ENCODE measurements at places on chromosomes 6 and 20.
A peak's percentile ranks its signal among the peaks of the same experiment; 100 is the strongest.

GRCh38 chr6:115947966-115948541, 112.6 kb downstream of the FRK start:
- DNase-seq = no peak

- DNase-seq = no peak
Measured at GRCh38 chr6:155122199-155122950, 127.3 kb downstream of the TIAM2 start.

- no peak for DNase-seq
Measured at GRCh38 chr6:19934996-19935591, 97.9 kb downstream of the ID4 start.

DNA sequence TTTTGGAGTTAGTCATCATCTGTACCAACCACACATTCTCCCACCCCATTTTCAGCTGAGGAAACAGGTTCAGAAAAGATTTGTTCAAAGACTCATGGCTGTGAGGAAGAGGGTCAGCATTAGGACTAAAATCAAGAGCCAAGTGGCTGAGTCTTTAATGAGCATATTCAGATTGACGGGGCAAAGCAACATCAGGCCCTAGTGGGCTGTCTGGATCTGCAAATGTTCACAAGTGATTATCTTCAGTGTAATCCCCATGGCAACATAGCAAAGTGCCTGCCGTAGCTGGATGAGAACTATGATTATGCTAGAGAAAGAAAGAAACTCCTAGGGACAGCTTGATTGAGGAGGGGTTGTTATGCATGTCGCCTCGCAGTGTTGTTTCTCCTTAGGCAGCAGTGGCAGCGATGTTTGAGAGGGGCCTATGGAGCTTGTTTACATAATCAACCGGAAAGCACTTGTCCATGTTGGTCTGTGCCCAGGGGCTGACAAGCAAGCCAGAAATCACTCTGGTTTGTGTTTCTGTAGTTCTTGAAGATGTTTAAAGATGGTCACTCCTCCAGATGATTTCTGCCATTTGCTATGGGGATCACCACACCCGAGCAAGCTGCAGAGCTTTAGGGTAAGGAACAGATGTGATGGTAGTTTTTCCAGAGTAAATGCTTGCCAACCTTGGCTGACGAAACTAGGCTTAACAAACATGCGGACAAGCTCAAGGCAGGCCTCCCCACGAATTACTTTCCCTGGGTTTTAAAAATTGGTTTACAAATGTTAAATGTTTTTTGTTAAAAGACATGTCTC, 124.3 kb upstream of the MLIP start:
- DNase-seq = no peak

GRCh38 chr20:20463933-20464374, 96.0 kb downstream of the INSM1 start:
- no peak for DNase-seq

- no peak for DNase-seq
Measured at GRCh38 chr20:1761116-1761515, 103.5 kb upstream of the SIRPG start.

GRCh38 chr20:46631874-46632446, 19.3 kb downstream of the SLC13A3 start:
- DNase-seq = no peak

DNA sequence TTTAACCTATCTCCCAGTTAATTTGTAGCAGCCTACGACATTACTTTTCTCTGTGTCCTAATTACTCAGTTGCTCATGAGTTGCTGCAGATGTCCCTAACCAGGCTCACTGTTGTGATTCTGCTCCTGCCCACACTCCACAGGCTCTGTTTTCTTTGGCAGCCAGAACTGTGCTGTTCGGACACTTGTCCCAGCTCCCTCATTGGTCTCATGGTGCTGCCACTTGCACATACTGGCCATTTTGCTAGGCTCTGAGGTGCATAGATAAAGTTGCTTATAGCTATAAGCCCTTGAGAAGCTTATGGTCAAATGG, 55.0 kb downstream of the NOX3 start:
- DNase-seq = no peak

- no peak for DNase-seq
Measured at GRCh38 chr6:163730246-163731210, 316.0 kb downstream of the QKI start.

- DNase-seq = no peak
Measured at GRCh38 chr20:63361519-63362435, 628 bp upstream of the CHRNA4 start.

- DNase-seq = no peak
Measured at GRCh38 chr20:19761841-19762240, 3.8 kb downstream of the RIN2 start.

- no peak for DNase-seq
Measured at GRCh38 chr6:119138906-119139541, 60.6 kb upstream of the FAM184A start.

GRCh38 chr20:7627734-7628663, 312.3 kb downstream of the HAO1 start:
- DNase-seq = no peak

- no peak for DNase-seq
Measured at GRCh38 chr20:36210436-36211021, 25.7 kb upstream of the AAR2 start.

DNA sequence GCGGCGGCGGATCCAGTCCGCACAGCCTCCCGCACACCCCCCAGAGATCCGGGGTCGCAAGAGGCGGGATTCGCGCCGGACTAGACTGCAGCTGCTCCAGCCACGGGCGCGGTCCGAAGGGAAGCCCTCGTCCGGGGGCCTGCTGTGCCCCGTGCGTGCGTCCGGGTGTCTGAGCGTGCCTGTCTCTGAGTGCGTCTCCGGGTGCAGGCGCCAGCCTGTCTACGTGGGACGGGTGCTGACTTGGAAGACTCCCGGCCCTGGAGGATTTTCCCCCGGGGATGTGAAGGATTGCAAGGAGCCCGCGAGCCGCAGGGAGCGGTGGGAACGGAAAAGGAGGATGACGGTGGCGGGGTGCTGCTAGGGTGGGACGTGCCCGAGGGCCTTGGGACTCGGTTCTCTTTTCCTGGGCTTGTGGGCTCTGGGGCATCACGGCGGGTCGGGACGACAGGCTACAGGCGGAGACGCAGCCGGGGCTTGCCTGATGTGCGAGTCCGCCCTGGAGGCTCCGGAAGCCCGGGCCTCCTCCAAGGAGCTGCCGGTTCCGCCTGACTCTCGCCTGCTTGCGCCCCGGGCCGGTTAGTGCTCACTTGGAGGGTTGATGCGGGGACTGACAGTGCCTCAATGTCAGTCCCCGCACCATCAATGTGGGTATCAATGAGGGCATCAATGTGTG, 5.7 kb downstream of the MAFB start:
- DNase-seq = peak; percentile 33

- DNase-seq = no peak
Measured at GRCh38 chr6:31908791-31909190, 6.9 kb upstream of the ZBTB12 start.

DNA sequence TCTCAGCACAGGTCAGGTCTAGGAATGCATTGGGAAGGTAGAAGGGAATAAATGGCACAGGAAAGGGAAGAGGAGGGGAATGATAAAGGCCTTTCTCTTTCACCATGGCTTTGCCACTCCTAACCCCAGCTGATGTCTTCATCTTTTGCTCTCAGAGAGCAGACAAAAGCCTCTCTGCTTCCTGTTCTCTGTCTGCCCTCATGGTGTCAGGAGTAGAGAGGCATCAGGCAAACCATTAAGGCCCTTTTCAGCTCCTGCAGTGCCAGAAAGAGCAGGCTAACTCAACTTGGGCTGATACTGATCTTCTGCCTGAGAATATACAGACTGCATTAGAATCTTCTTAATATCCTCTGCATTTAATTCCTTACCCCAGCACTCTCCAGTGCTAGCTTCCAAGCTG, 48.0 kb upstream of the STXBP5 start:
- DNase-seq = no peak

- no peak for DNase-seq
Measured at GRCh38 chr6:90811596-90812226, 224.8 kb upstream of the MAP3K7 start.

- DNase-seq = no peak
Measured at GRCh38 chr6:144066741-144067484, 28.5 kb downstream of the SF3B5 start.

- no peak for DNase-seq
Measured at GRCh38 chr6:138206862-138207261, 11.4 kb downstream of the PBOV1 start.

- DNase-seq = no peak
Measured at GRCh38 chr20:50356525-50356885, 153.7 kb upstream of the PTPN1 start.

GRCh38 chr6:152151920-152152319, 344.4 kb downstream of the ESR1 start:
- no peak for DNase-seq

GRCh38 chr20:59181936-59182335, 18.3 kb downstream of the ZNF831 start:
- DNase-seq = no peak

- DNase-seq = no peak
Measured at GRCh38 chr6:77136086-77136485, 327.2 kb downstream of the HTR1B start.

- DNase-seq = no peak
Measured at GRCh38 chr20:41608606-41609005, 9.6 kb downstream of the CHD6 start.

GRCh38 chr20:10618611-10619245, 55.1 kb downstream of the JAG1 start:
- no peak for DNase-seq

DNA sequence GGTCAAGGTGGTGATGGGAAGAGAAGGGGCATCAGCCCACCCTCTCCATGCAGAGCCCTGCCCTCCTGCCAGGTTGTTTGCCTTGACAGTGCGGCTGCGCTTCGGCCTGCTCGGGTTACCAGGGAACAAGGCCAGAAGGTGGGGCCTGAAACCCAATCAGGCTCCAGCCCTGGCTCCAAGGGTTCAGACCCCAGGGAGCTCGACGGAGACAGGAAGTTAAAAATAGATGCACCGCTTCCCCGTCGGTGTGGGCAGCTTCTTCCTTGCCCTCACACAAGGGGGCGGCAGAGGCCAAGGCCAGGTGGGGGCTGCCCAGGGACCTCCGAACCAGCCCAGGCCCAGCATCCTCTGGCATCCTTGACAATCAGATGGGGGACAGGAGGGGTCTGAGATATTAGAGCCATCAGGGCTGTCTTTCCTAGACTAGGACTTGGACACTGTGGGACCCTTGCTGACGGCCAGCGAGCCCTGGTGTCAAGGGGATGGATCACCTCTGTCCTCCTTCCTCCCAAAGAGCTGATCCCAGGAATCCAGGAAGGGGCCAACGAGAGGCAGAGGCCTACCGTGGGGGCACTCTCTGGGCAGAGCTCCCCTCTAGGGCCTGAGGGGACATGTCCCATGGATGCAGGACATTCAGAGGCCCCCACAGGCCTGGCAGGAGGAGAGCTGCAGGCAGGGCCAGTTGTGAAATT, 65.2 kb downstream of the RIPOR3 start:
- no peak for DNase-seq

DNA sequence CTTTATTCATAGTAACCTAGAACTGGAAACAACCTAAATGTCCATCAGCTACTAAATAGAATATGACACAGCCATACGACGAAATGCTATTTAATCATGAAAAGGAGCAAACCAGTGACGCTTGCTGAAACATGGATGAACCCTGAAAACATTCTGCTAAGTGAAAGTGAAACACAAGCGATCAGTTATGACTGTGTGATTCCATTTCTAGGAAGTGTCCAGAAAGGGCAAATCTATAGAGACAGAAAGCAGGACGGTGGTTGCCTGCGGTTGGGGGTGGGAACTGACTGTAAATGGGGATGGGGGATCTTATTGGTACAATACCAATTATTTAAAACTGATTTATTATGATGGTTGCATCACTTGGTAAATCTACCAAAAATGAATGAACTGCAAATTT, 126.8 kb downstream of the IPCEF1 start:
- DNase-seq = no peak

DNA sequence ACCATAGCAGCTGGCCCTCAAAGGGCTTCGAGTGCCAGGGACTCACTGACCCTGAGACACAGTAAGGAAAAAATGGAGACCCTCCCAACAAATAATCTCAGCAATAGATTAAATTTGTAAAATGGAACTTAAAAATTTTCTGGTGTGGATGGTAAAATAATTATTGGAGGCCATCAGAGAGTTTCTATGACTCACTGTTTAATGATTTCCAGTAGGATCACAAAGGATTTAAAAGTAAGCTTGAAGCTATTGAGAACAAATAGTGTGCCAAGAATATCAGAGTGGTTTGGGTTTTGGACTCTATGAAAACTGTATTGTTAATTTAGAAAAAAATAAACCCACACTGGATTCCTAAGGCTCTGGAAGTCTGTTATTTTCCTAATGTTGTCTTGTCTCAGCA, 115.2 kb upstream of the AKIRIN2 start:
- DNase-seq = no peak

- DNase-seq = no peak
Measured at GRCh38 chr6:28789553-28790083, 134.2 kb downstream of the TRIM27 start.

DNA sequence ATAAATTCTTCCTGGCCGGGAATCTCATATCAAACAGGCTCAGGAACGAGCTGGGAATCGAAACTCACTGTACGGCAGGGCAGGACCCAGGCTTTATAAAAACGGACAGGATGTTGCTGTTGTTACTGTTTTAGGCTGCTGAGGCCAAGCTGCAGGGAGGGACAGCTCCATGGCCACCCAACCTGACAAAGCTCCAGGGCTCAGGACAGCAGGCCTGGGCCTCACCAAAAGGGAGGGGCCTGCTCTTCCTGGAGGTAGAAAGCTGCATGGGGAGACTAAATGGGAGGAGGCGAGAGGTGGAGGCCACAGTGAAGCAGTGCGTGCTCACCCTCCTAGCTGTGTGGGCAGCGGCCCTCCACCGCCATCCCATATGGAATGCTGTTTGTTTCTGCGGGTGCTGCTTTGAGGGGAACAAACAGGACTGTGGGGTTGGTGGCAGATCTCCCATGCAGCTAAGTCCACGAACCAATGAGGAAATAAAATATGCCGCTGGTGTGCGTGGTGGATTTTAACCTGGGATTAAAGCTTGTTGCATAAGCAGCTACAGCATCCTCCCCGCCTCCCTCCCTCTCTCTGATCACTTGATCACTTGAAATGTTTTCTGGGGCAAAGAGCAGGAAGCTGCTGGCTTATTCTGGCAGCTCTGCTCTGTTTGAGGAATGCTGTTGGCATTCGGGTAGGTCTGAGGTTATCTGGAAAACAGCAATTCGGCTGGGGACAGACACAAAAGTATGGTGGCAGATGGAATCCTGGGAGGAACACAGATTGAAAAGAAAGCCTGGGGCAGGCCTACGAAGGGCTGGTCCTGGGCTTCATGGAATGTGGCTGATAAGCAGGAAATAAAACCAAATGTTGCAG, 2.4 kb upstream of the ZMYND8 start:
- DNase-seq = no peak

DNA sequence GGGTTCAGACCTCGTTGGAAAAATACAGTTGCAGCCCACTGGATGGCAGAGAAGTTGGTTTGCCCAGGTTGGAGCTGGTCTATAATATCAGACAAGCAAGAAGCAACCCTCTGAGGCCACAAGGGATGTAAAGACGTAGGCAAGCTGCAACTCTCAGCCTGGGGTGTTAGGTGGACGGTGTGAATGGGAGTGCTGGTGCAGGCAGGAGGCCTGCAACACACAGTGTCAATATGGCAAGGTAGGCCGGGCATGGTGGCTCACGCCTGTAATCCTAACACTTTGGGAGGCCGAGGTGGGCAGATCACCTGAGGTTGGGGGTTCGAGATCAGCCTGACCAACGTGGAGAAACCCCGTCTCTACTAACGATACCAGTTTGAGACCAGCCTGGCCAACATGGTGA, 10.5 kb downstream of the VPS16 start:
- no peak for DNase-seq

GRCh38 chr6:105620878-105621277, 218.0 kb upstream of the PREP start:
- DNase-seq = no peak

All from bone marrow (tissue), 2 donors.